Activated T-helper 17 cell treated with anti-CD3 and anti-CD28 coated beads, Interleukin-2, amount 50 U/mL, for 72 hours (primary cell): ENCODE measurements at places on chromosomes 2 and 18.
A peak's percentile ranks its signal among the peaks of the same experiment; 100 is the strongest.

- ATAC-seq, result no peak
- H3K36me3 ChIP-seq, result peaks cover 24% of the 10 kb centered on the region
- H3K4me3 ChIP-seq, result no peak overlapping the region
These were observed 2.5 kb upstream of the ANO7 start for GRCh38 chr2:241185961-241186360.

GRCh38 chr2:197986977-197987376 is 182.6 kb downstream of the PLCL1 start:
- H3K27ac ChIP-seq, result no peak overlapping the region
- no peaks in the 10 kb centered on the region for H3K27me3 ChIP-seq
- H3K4me1 ChIP-seq, result peaks cover 3% of the 10 kb centered on the region
- H3K36me3 ChIP-seq, result no peaks in the 10 kb centered on the region
- H3K4me3 ChIP-seq, result no peak overlapping the region

- no peak for ATAC-seq
- no peak overlapping the region for H3K4me3 ChIP-seq
- H3K36me3 ChIP-seq, result no peaks in the 10 kb centered on the region
- H3K4me1 ChIP-seq, result no peaks in the 10 kb centered on the region
- no peak overlapping the region for H3K27ac ChIP-seq
These were observed 274.3 kb upstream of the NRP2 start for GRCh38 chr2:205407984-205408383.

GRCh38 chr2:15984368-15985255 is 44.3 kb downstream of the MYCN start:
- H3K27ac ChIP-seq, result no peak overlapping the region
- no peak overlapping the region for H3K4me3 ChIP-seq
- no peaks in the 10 kb centered on the region for H3K4me1 ChIP-seq
- H3K27me3 ChIP-seq, result no peaks in the 10 kb centered on the region
- no peaks in the 10 kb centered on the region for H3K36me3 ChIP-seq
- ATAC-seq, result no peak

- no peak overlapping the region for H3K27ac ChIP-seq
- H3K27me3 ChIP-seq, result no peaks in the 10 kb centered on the region
- H3K4me3 ChIP-seq, result no peak overlapping the region
These were observed 80.4 kb downstream of the MC4R start for GRCh38 chr18:60292186-60292585.

- H3K4me1 ChIP-seq, result peaks cover 19% of the 10 kb centered on the region
- peak overlapping the region; percentile 98 for H3K4me3 ChIP-seq
- no peak for ATAC-seq
- H3K27ac ChIP-seq, result peak overlapping the region; percentile 95
- H3K27me3 ChIP-seq, result no peaks in the 10 kb centered on the region
These were observed 2.0 kb downstream of the GIGYF2 start for GRCh38 chr2:232699110-232699509.

GRCh38 chr2:145652571-145653545 is 1132.9 kb upstream of the ZEB2 start:
- no peak overlapping the region for H3K27ac ChIP-seq
- no peaks in the 10 kb centered on the region for H3K27me3 ChIP-seq
- H3K36me3 ChIP-seq, result no peaks in the 10 kb centered on the region
- no peaks in the 10 kb centered on the region for H3K4me1 ChIP-seq
- no peak for ATAC-seq

DNA sequence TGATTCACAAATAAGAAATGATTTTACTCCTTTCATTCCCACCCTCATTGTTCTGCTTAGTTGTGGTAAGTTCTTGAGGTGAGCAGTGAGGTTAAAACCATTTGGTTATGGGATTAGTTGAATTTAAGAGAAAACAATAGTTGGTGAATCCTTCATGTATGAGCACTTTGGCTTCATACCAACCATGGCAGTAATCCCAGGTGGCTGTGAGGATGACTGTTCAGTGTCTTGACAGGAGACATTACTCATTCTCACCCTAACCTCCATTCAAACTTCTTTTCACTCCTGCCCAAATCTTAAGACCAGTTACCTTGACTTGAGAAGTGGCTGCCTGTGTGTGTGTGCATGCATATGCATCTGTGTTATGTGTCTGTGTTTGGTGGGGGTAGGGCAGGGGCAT is 143.1 kb downstream of the SETBP1 start:
- H3K4me3 ChIP-seq, result no peak overlapping the region
- ATAC-seq, result peak; percentile 60
- peaks cover 21% of the 10 kb centered on the region for H3K27me3 ChIP-seq
- H3K36me3 ChIP-seq, result no peaks in the 10 kb centered on the region
- peaks cover 7% of the 10 kb centered on the region for H3K4me1 ChIP-seq

DNA sequence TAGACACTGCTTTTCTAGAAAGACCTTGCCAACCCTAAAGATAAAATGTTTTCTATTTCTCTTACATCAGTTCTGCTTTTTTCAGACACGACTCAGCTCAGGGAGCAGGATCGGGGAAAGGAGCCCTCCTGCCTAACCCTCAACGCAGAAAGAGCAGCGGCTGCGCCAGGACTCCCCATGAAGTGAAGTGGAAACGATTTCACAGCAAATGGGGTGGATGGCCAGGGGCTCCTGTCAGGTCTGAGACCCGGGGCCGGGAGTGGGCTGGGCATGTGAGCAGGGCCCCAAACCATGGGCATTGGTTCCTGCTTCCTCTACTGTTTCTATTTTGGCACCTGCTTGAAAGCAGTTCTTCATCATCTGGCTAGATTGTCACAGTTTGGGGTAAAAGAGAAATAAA is 89.4 kb upstream of the PXDN start:
- H3K36me3 ChIP-seq, result no peaks in the 10 kb centered on the region
- H3K4me1 ChIP-seq, result no peaks in the 10 kb centered on the region
- ATAC-seq, result no peak
- H3K4me3 ChIP-seq, result no peak overlapping the region
- no peak overlapping the region for H3K27ac ChIP-seq

DNA sequence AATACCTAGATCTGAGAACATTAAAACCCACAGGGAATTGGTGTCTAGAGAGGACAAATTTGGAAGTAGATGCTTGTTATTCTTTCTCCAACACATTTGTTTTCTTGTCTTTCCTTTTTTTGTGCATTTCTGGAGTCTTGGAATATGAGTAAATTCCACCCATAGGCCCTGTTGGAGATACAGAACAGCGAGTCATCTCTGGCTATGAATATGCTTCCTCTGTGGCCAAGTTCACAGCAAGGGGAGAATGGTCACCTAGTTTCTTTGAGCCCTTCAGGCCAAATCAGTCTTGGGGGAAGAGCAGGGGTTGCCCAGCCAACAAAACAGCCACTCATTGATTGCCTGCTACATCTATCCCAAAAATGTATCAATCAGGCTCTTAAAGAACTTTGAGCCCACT is 31.3 kb downstream of the SP140L start:
- no peaks in the 10 kb centered on the region for H3K27me3 ChIP-seq
- peak; percentile 63 for ATAC-seq
- no peak overlapping the region for H3K4me3 ChIP-seq
- H3K4me1 ChIP-seq, result peaks cover 20% of the 10 kb centered on the region

GRCh38 chr2:145822892-145823534 is 1303.1 kb upstream of the ZEB2 start:
- no peak for ATAC-seq
- H3K27ac ChIP-seq, result no peak overlapping the region
- no peaks in the 10 kb centered on the region for H3K36me3 ChIP-seq
- no peaks in the 10 kb centered on the region for H3K4me1 ChIP-seq
- no peak overlapping the region for H3K4me3 ChIP-seq

DNA sequence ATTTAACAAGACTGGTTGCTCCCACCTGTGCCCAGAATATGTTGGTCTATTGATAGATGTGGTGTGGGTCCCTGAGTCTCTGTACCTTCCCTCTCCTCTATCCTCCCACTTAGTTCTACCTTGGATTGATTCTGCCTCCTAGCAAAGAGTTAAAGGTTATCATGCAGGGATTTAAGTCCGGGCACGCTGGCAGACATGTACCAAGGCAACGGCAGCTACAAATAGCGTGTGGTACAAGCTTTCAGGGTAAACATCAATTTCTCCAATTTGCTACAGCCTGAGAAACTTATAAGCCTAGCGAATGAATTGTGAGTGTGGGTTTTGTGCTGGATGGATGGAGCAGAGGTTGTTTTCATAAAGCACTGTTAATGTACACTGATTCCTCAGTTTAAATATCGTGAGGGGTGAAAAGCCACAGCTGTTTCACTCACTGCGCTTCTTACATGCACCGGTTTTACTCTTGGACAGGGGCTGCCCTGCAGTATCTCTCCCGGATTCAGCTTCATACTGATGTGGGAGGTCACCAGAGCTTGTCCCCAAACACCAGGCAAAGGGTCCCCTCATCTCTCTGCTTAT is 289.8 kb downstream of the ICOS start:
- ATAC-seq, result no peak
- H3K4me3 ChIP-seq, result no peak overlapping the region
- H3K4me1 ChIP-seq, result no peaks in the 10 kb centered on the region
- no peaks in the 10 kb centered on the region for H3K36me3 ChIP-seq
- peaks cover 36% of the 10 kb centered on the region for H3K27me3 ChIP-seq

DNA sequence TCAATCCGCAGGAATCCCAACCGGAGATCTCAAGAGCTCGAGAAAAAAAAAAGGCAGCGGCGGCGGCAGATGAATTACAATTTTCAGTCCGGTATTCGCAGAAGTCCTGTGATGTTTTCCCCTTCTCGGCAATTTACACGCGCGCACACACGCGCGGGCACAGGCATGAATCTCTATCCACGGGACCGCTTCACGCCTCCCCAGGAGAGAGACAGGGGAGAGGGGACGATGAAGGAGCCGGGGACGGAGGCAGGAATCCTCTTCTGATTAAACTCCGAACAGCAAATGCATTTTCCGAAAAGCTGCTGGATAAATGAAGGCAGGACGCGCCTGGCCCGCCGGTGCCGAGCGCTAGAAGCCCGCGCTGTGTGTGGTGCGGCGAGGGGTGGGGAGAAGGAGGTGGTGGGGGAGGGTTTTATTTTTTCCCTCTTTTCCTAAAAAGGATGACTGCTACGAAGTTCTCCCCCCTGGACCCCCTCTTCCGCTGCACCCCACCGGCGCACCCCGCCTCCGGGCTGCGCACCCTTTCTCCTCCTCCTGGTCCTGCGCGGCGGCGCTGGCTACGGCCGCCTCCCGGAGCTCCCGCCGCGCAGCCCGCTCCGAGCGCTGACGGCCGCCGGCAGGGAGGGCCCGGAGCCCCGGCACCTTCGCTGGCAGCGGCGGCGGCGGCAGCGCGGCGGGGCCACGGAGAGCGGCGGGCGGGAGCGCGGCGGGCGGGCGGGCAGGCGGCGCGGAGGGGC is at the start of gene BCL2:
Gene BCL2, minus strand, starts transcription at position 387 of the 740 bp plus-strand sequence.
- no peaks in the 10 kb centered on the region for H3K27me3 ChIP-seq
- peaks cover 23% of the 10 kb centered on the region for H3K4me1 ChIP-seq
- peaks cover 50% of the 10 kb centered on the region for H3K36me3 ChIP-seq
- peak; percentile 18 for ATAC-seq
- H3K4me3 ChIP-seq, result peak within 1 kb of the TSS; percentile 92

- ATAC-seq, result no peak
- no peaks in the 10 kb centered on the region for H3K36me3 ChIP-seq
- no peak overlapping the region for H3K27ac ChIP-seq
- H3K4me1 ChIP-seq, result no peaks in the 10 kb centered on the region
- H3K27me3 ChIP-seq, result no peaks in the 10 kb centered on the region
- H3K4me3 ChIP-seq, result no peak overlapping the region
These were observed 79.6 kb upstream of the SPOPL start for GRCh38 chr2:138421971-138422335.

DNA sequence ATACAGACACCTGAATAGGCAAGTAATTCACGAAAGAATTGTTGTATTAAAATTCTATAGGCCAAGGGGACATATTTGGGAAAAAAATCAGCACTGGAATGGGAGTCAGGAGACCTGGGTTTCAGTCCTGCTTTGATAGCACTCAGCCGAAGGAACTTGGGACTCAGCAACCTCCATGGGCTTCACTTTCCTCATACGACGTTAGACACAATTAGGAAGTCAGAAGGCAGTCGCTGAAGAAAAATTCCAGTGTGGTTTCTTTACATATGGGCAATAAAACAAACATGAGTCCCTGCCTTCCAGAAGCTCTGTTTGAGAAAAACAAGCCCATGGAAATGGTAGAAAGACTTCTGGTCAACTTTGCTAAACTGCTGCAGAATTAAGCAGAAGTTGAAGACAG is 15.1 kb upstream of the CYRIA start:
- no peak for ATAC-seq
- peaks cover 7% of the 10 kb centered on the region for H3K27me3 ChIP-seq
- no peak overlapping the region for H3K4me3 ChIP-seq
- no peaks in the 10 kb centered on the region for H3K36me3 ChIP-seq

- ATAC-seq, result no peak
- H3K27ac ChIP-seq, result no peak overlapping the region
- no peaks in the 10 kb centered on the region for H3K36me3 ChIP-seq
- H3K4me3 ChIP-seq, result no peak overlapping the region
- H3K4me1 ChIP-seq, result no peaks in the 10 kb centered on the region
These were observed 500.3 kb downstream of the LRP1B start for GRCh38 chr2:141630407-141630930.

GRCh38 chr2:113005030-113005509 is at the start of gene IL36A:
IL36A (plus strand) TSS chr2:113005459; CDS start chr2:113005872, 413 bp downstream.
- no peak for ATAC-seq
- H3K4me3 ChIP-seq, result no peak within 1 kb of the TSS
- H3K36me3 ChIP-seq, result no peaks in the 10 kb centered on the region
- no peaks in the 10 kb centered on the region for H3K27me3 ChIP-seq
- no peak within 1 kb of the TSS for H3K27ac ChIP-seq

GRCh38 chr18:21700528-21701075 is 4.0 kb downstream of the ABHD3 start:
- H3K27me3 ChIP-seq, result no peaks in the 10 kb centered on the region
- no peak for ATAC-seq
- no peak overlapping the region for H3K4me3 ChIP-seq

GRCh38 chr18:25326361-25326952 is 25.5 kb downstream of the ZNF521 start:
- H3K27ac ChIP-seq, result no peak overlapping the region
- H3K4me3 ChIP-seq, result no peak overlapping the region
- no peaks in the 10 kb centered on the region for H3K36me3 ChIP-seq
- no peak for ATAC-seq

GRCh38 chr2:139631966-139632365 is 851.8 kb upstream of the NXPH2 start:
- no peaks in the 10 kb centered on the region for H3K4me1 ChIP-seq
- H3K4me3 ChIP-seq, result no peak overlapping the region
- ATAC-seq, result no peak
- no peak overlapping the region for H3K27ac ChIP-seq
- H3K27me3 ChIP-seq, result no peaks in the 10 kb centered on the region
- H3K36me3 ChIP-seq, result no peaks in the 10 kb centered on the region
